ENCODE measurements at places on chromosomes 2 and 18. TPM values are rescaled to one million over a fixed set of nuclear protein-coding genes. Genes with fewer than 3 reads are reported as not detected.

CYP26B1 gene
- 0.44 TPM for total RNA-seq

TMEM163 gene
- total RNA-seq, result 1.1 TPM

PDE1A gene
- total RNA-seq, result 3.0 TPM

FOXD4L1 gene
- total RNA-seq, result under 0.01 TPM

TMEM178A gene
- total RNA-seq, result not detected

ERMN gene
- total RNA-seq, result not detected

UGT1A3 gene
- total RNA-seq, result not detected

- no peak for DNase-seq
Observed at GRCh38 chr2:122307763-122308162, 552.3 kb downstream of the TSN start.

- no peak for DNase-seq
Observed at GRCh38 chr2:29749041-29749440, 172.3 kb downstream of the ALK start.

- DNase-seq, result no peak
Observed at GRCh38 chr18:56739731-56740130, 88.6 kb downstream of the WDR7 start.

DNA sequence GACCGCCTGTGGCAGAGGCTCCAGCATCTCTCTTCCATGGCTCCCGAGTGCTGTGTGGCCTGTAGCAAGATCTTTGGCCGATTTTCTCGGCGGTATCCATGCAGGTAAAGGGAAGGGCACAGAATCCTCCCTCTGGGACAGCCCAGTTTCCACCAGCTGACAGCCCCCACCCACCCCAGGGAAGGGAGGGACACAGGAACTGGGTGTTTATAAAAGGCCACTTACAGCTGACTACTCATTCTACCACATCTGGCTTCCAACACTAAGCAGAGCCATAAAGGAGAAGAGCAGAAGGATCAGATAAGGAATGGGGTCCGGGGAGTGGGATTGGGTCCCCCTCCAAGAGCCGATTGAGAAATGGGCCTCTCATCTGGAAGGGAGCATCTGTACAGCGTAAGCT, 20.2 kb downstream of the RUFY4 start:
- no peak for DNase-seq

DNA sequence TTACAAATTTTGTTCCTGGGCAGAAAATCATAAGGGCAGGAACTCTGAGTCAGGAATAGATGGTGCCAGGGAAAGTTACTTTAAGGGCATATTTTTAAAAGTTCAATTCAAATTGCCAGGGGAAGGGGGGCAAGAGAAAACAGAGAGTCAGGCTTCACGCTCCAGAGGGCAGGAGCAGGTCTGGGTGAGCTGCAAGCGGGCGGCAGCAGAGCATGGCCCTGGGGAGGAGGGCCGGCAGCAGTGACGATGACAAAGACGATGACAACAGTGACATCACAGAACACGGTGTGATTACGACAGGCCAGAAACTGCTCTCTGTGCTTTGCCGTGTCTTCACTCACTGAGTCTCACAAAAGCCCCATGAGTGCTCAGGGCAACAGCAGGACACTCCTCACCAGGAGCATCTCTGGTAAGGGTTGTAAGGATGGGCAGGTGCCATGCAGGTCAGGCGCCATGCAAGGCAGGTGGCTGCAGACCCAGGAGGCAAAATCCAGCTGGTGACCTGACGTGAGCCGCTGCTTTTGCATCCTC, 23.3 kb downstream of the CHST10 start:
- DNase-seq, result no peak

DNA sequence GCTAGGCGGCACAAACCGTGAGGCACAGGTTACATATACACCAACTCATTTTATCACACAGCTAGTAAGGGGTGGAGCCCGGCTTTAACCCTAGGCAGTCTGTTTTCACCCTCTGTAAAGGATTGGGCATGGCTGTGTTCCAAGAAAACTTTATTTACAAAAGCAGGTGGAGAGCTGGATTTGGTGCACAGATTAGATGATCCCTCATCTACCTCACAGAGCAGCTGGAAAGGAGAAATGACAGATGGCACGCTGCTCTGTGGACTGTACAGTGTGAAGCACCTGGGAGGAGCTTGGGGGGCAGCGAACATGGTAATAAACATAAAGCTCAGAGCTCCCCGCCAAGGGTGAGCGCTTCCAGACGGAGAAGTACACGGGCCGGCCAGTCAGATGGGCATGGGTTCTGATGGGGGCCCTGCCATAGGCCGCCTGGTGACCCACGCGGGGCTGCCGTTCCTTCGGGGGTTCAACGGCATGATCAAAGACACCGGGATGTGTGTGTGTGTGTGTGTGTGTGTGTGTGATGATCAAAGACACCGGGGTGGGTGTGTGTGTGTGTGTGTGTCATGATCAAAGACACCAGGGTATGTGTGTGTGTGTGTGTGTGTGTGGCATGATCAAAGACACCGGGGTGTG, 862 bp upstream of the TMEM177 start:
- DNase-seq, result no peak

- DNase-seq, result no peak
Observed at GRCh38 chr2:141306368-141306767, 824.4 kb downstream of the LRP1B start.

DNA sequence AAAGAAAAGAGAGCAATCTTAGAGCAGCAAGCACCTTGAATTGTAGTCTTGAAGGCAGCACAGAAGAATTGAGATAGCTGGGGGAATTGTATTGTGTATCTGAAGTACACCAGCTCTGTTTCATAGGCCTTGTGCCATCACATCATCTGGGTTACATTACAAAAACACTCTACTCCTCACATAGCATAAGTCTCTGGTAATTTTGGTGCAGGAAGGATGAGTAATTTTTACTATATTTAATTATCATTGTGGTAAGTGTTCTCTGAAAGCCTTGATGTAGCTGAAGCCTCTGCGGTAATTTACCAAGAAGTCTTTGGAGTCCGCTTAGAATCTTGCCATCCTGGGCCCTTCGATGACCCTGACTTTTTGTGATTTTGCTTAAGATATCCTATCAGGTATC, 291.1 kb downstream of the ARHGAP15 start:
- no peak for DNase-seq

All from lung microvascular endothelial cell (primary cell).